ENCODE measurements at places on chromosomes 13 and 19.

DNA sequence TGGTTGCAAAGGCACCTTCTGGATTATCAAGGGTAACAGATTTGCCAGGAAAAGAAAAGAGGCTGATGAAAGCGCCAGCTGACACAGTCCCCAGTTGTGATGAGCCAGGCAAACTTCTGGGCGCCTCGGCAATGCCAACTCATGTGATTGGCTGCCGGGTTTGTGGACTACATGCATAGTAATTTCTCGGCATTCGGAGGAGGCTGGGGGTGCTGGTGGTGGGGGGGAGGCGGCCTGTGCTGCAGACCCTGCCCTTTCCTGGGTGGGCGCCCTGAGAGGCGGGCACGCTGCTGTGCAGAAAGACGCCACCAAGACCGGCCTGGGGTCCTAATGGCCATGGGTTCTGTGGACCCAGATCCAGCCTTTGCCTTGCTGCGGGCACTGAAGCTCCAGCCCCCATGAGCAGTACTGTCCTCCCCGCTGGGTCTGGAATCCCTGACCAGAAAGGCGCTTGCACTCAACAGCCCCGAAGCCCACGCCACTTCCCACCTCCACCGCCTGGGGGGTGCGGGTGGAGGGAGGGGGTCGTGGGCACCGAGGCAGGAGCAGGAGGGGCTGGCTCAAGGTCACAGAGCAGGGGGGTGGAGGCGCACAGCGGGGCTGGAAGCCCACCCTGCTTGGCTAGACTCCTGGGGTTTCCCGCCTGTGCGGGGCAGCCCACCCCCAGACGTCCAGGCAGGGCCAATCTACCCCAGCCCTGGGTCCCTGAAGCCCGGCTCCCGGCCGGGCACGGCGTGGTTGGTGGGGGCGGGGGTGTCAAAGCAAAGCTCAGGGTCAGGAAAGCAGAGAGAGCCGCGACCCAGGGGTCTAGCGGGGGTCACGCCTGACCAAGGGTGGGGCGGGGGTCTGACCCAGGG lies 1.0 kb downstream of the DIRAS1 start:
- no peak for DNase-seq

- no peak for DNase-seq
Observed at GRCh38 chr13:90107661-90108060, 1239.8 kb upstream of the MIR17HG start.

- DNase-seq, result no peak
Observed at GRCh38 chr13:37918751-37919150, 49.2 kb upstream of the TRPC4 start.

DNA sequence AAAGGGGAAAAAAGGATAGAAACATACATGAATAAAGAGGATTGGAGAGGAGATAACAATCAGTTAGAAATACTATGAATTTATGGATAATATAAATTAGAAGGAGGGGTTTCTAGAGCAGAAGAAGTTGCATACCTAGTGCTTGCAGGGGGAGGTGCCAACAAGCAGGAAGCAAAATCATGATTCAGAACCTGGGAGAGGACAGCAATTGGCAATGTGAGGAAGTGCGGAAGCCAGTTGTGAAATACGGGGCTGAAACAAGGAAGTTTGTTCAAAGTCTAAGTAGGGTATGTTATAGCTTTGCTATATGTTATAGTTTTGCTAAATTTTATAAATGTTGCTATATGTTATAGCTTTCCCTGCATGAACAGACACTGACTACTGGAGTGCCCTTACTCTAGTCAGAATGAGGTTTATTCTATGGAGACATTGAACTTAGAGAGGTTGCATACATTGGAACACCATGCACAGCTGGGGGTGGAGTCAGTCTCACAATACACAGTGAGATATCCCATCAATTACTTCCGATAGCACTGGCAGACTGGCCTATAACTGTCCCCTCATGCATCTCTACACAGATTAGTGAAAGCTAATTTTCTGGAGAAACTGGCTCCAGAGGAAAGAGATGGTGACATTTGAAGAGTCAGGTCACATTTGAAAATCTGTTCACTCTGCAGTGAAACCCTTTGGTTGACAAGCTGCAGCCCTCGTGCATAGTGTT lies 92.1 kb downstream of the GPC6 start:
- no peak for DNase-seq

- DNase-seq, result no peak
Observed at GRCh38 chr19:45231891-45232290, 13.3 kb downstream of the EXOC3L2 start.

GRCh38 chr19:29622166-29623070 lies 16.3 kb downstream of the POP4 start:
- no peak for DNase-seq

DNA sequence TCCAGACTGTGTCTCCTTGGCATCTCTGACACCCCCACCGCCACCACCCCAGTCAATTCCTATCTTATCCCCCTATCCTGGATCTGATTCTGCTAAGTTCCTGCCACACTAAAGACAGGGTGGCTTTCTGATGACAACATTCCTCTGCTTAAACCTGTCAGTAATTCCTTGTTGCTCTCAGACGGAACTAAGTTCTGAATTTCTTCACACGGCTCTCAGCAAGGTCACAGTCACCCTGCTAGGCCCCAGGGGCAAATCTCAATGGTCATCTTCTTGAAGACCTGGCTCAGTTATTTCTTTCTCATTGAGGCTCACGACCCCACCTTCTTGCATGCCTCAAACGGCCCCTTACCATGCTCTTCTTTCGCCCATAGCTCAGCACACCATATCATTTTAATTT lies 7.6 kb downstream of the ALOX5AP start:
- DNase-seq, result no peak

- DNase-seq, result no peak
Observed at GRCh38 chr19:12603714-12604113, 6.9 kb downstream of the ZNF490 start.

GRCh38 chr13:21481359-21481758 lies 22.3 kb upstream of the ZDHHC20 start:
- no peak for DNase-seq

GRCh38 chr13:98978280-98978679 lies 416 bp upstream of the DOCK9 start:
- DNase-seq, result no peak

DNA sequence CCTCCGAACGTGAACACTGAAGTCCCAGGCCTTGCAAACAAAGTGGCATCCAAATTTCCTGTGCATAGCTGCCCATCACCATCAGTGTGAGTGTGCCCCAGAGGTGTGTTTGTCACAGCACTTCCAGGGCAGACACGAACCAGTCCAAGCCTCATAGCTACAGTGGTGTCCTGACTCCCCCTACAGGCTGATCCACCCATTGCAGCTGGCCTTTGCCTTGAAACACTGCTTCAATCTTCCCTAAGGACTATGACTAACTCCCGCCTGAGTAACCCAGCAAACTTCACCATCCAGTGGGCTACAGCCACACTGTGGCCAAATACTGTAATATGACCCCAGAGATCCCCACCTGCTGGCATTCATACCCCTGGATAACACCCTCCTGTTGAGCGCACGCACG lies 3.9 kb downstream of the ZNF266 start:
- DNase-seq, result no peak

GRCh38 chr19:39246951-39247669 lies 1.5 kb downstream of the IFNL4 start:
- no peak for DNase-seq

GRCh38 chr13:24301434-24301833 lies 7.9 kb upstream of the C1QTNF9 start:
- DNase-seq, result no peak

GRCh38 chr13:37395544-37395943 lies 203.0 kb downstream of the POSTN start:
- no peak for DNase-seq

DNA sequence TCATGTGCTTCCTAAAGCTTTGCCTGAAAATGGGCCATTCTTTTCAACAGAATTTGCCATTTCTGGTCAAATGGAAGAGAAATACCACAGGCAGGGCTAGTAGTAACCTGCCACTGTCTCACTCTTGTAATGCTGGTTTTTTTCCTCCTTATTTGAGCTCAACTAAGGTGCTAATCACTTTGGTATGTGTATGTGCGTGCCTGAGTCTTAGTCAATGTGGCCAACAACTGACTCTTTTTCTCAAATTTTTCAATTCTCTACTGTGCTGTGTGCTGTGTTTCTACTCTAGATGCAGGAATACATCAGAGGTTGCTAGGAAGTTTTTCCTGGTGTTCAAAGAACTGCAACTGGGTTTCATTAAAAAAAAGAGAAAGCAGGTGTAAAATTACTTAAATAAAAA lies 870.2 kb downstream of the EFNB2 start:
- no peak for DNase-seq

DNA sequence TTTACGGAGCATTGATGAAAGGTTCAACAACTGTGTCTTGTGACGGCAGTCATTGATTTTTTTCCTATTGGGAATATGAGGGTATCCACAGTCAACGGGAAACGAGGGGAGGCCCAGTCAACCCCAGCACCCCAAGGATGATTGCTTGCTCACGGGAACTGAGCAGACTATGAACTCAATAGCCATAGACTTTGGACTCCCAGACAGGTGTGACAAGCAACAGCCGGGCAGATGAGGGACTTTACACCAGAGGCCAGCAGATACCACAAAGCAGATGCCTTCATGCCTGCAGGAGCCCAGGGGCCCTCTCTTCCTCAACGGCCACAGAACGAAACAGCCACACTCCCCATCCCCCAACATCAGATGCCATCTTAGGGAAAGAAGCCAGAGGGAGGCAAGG lies 80.3 kb upstream of the FLT1 start:
- DNase-seq, result no peak

Measured in NCI-H2081 treated with DMSO at 0.1 percent for 48 hours (cell line).